ENCODE measurements at places on chromosomes 1 and 21.
A peak's percentile ranks its signal among the peaks of the same experiment; 100 is the strongest.

- peak; percentile 90 for DNase-seq
Measured at GRCh38 chr1:26728645-26729044, 32.8 kb downstream of the ARID1A start.

- no peak for DNase-seq
Measured at GRCh38 chr1:31376375-31377134, 3.7 kb upstream of the FABP3 start.

GRCh38 chr1:47963568-47964358 lies 33.4 kb downstream of the TRABD2B start:
- DNase-seq = peak; percentile 92

- DNase-seq = no peak
Measured at GRCh38 chr21:35225573-35225972, 176.5 kb upstream of the RUNX1 start.

- DNase-seq = no peak
Measured at GRCh38 chr1:150476754-150477153, 10.5 kb upstream of the TARS2 start.

All from LNCaP clone FGC (cell line).